Activated naive CD8-positive, alpha-beta T cell treated with anti-CD3 and anti-CD28 coated beads for 36 hours (primary cell): ENCODE measurements at places on chromosomes 1 and 21. TPM values are rescaled to one million over a fixed set of nuclear protein-coding genes. Genes with fewer than 3 reads are reported as not detected.
A peak's percentile ranks its signal among the peaks of the same experiment; 100 is the strongest.

DNA sequence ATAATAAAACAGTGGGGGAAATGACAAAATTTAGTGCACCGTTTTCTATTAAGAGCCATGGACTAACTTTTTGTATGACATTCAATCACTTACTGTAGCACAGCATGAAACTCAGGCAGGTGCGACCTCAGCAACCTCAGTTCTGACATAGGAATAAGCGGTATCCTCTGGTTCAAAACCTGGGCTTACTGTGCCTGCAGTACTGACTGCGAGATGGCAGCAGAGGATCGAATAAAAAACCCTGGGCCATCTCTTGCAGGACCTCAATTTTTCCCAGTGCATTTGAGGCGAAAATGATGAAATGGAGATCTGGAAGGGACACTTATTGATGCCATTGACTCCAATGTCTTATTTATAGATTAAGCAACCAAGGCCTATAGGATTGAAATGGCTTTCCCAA lies 214.7 kb downstream of the ADGRL2 start:
- H3K27ac ChIP-seq: no peak overlapping the region
- DNase-seq: no peak
- no peak overlapping the region for H3K4me3 ChIP-seq
- H3K4me1 ChIP-seq: no peaks in the 10 kb centered on the region
- no peaks in the 10 kb centered on the region for H3K27me3 ChIP-seq

- DNase-seq: no peak
- H3K27me3 ChIP-seq: no peaks in the 10 kb centered on the region
- no peak overlapping the region for H3K4me3 ChIP-seq
- no peaks in the 10 kb centered on the region for H3K36me3 ChIP-seq
Measured at GRCh38 chr21:44282370-44282769, 3.3 kb upstream of the AIRE start.

- no peak overlapping the region for H3K4me3 ChIP-seq
- no peak overlapping the region for H3K27ac ChIP-seq
- no peaks in the 10 kb centered on the region for H3K36me3 ChIP-seq
- no peaks in the 10 kb centered on the region for H3K4me1 ChIP-seq
Measured at GRCh38 chr1:83970114-83970513, 28.8 kb downstream of the TTLL7 start.

DNA sequence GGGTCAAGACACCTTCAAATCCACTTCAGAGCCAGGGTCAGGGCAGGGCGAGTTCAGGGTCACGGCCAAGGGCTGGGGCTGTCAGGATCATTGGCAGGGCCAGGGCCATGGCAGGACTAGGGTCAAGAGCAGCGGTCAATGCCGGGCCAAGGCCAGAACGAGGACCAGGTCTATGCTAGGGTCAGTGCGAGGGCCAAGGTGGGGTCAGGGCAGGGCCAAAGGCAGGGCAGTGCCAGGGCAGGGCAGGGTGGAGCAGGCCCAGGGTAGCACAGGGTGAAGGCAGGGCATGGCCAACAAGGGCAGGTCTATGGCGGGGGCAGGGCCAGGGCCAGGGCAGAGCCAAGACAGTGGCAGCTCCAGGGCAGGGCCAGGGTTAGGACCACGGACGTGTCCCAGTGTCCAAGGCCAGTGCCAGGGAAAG lies 154.0 kb downstream of the LIPI start:
- H3K4me3 ChIP-seq: no peak overlapping the region
- no peak overlapping the region for H3K27ac ChIP-seq
- no peak for DNase-seq
- H3K4me1 ChIP-seq: no peaks in the 10 kb centered on the region
- no peaks in the 10 kb centered on the region for H3K27me3 ChIP-seq

GRCh38 chr1:67752306-67752705 lies 67.3 kb downstream of the GADD45A start:
- no peak overlapping the region for H3K4me3 ChIP-seq
- peaks cover 4% of the 10 kb centered on the region for H3K27me3 ChIP-seq
- no peak for DNase-seq
- peaks cover 26% of the 10 kb centered on the region for H3K4me1 ChIP-seq

- peak within 1 kb of the TSS; percentile 99 for H3K27ac ChIP-seq
- peak within 1 kb of the TSS; percentile 97 for H3K4me3 ChIP-seq
- peaks cover 20% of the 10 kb centered on the region for H3K36me3 ChIP-seq
- no peaks in the 10 kb centered on the region for H3K27me3 ChIP-seq
- peaks cover 32% of the 10 kb centered on the region for H3K4me1 ChIP-seq
Measured at GRCh38 chr1:151346769-151347522, at the start of gene RFX5. Gene RFX5, minus strand, starts transcription at chr1:151347252. Its CDS starts 932 bp downstream, at chr1:151346320.

EFNA1 gene
- total RNA-seq: 0.49 TPM

SZRD1 gene
- 196 TPM for total RNA-seq

TRIM67 gene
- not detected for total RNA-seq

ASCL5 gene
- 0.35 TPM for total RNA-seq
